NCI-H82 (cell line): ENCODE measurements at places on chromosomes 7 and 10.

DNA sequence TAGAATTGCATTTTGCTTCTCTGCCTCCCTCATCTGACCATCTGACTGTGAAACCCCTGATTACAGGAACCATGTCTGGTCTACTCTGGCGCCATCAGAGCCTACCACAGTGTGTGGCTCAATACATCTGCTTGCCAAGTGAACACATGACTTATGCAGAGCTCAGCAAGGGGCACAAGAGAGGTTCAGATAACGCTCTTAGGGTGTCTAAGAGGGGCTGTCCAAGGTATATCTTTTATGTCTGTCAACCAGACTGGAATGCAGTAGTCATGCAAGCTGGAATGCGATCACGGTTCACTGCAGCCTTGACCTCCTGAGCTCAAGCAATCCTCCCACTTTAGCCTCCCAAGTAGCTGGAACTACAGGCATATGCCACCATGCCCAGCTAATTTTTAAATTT is 10.3 kb upstream of the RRP12 start:
- DNase-seq: no peak

DNA sequence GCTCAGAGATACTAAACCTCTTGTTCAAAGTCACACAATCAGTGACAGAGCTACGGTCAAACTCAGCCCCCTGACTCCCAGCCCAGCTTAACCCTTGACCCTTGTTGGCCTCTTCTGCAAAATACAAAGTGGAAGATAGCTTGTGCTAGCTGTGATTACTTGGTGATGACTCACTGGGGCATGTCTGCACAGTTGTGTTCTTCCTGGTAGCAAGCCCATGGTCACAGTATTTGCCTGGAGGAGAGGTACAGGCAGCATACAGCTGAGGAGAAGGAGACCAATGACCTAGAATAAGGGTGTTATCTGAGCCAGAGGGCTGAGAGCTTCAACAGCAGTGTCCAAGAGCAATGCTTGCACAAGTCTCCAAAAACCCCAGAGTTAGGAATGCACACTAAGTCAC is 5.7 kb upstream of the HSPA12A start:
- DNase-seq: no peak

DNA sequence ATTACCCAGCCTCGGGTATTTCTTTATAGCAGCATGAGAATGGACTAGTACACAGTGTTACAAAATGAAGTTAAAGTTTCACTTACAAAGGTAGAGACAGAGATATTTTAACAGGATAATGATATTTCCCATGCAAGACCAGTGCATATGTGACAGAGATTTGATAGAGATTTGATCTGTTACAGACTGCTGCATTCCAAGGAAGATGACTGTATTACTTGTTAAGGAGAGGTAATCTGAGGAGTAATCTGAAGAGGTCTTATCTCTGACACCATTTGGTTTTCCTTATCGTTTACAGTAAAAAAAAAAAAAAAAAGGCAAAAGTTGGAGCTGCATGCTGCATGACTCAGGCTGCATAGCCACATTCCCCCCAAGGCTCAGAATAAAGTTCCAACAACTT is 289.6 kb downstream of the POM121L12 start:
- DNase-seq: no peak

DNA sequence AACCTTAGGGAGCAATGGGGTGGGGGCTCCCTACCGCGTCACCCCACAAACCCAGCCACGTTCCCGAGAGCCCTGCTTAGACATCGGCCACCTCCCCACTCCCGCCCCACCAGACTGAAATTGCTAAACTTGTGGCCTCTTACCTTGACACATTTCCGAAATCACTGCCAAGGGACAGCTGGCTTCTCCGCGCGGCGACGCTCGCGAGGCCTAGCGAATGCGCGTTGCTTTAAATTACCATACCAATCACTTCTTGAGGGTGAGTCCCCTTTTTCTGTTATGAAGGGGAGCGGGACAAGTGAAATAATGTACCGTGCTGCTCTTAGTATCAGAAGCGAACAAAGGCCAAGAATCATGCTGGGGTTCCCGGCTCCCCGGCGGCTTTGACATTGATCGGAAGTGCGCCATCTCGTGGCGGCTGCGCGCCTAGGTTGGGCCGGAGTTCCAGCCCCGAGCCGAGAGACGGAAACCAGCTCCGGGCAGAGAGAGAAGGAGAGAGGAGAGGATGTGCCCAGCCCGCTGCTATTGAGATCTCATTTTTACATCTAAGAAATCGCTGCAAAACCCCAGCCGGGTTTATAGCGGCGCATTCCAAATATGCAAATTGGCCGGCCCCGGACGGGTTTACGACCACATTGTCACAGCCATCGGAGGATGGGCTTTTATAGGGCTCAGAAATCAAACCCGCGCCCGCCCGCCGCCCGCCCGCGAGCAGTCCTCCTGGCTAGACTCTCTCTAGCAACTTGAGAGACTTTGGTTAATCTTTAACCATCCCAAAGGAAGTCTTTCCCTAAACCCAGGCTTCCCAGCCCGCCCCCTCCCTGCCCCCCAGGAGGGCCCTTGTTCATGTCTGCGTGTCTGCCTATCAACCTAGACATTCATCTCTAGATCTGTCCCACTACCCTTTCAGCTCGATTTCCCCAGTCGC is 5.3 kb downstream of the HOXA11 start:
- peak; percentile 70 for DNase-seq

- no peak for DNase-seq
These were observed 1152.2 kb downstream of the XPNPEP1 start for GRCh38 chr10:108771106-108771505.

GRCh38 chr10:29830531-29831512 is 196.1 kb upstream of the SVIL start:
- DNase-seq: no peak

- DNase-seq: peak; percentile 92
These were observed 40.1 kb downstream of the POLR3A start for GRCh38 chr10:77989081-77989724.
